ENCODE measurements at places on chromosomes 2 and 18. TPM values are rescaled to one million over a fixed set of nuclear protein-coding genes. Genes with fewer than 3 reads are reported as not detected.

The PDE11A gene
- 0.49 TPM for total RNA-seq

The SERPINB4 gene
- total RNA-seq: 0.05 TPM

The PLEK gene
- 0.25 TPM for total RNA-seq

GRCh38 chr2:74951211-74951754 is 7.2 kb upstream of the POLE4 start:
- no peak for DNase-seq

DNA sequence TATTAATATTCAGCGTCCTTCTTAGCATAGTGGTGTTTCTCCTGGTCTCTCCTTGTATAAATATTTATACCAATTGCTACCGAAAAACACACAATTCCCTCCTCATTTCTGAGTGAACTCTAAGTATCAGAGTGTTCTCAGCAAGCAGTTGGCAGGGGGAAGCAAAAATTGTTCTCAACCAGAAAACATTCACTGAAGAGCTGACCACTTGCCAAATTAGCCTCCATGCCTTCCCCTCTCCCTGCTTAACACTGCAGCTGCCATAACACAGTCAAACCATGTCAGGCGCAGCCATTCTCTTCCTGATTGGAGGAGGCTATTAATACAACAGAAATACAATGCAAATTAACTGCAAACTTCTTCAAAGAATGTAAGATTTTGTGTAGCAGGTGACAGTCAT is 105.0 kb downstream of the COL6A3 start:
- DNase-seq: no peak

DNA sequence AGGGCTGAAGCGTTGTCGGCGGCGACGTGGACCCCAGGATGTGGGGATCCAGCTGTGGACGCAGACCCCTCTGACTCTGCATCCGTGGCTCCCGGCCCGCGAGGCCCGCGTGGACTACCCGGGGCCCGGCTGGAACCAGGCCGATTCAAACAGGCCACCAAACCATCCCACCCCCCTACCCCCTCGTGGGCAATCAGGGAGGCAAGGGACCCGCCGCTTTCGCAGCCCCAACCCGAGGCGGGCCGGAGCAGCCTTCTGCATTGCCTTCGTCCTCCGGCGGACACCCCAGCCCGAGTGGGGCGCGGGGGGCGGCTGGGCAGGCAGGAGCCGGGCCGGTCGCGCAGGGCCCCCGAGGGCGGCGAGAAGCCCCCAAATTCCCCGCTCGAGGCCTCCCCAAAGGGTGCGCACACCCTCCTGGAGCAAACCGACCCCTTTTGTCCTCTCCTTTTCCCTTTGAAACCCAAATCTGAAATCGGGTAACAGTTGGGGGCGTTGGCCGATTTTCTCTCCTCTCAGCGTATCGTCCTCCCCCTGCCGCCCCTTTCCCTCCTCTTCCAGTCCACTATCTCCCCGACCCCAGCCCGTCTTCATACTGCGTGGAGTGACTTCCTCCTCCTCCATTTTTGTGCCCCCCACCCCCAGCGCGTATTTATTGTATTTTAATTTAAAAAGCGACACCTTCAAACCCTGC is 7.4 kb downstream of the SP9 start:
- DNase-seq: peak; percentile 10

DNA sequence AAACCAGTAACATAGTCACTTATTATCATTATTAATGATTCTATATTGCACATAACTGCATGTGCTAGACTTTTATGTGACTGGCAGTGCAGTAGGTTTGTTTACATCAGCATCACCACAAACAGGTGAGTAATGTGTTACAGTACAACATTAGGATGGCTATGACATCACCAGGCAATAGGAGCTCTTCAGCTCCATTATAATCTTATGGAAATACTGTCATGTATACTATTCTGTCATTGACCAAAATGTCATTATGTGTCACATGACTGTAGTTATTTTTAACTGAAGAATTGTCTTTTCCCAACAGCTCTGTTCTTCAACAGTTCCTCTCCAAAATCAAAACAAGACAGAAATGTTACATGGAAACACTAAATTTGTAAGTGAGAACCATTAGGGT is 96.3 kb downstream of the C18orf54 start:
- peak; percentile 3 for DNase-seq

DNA sequence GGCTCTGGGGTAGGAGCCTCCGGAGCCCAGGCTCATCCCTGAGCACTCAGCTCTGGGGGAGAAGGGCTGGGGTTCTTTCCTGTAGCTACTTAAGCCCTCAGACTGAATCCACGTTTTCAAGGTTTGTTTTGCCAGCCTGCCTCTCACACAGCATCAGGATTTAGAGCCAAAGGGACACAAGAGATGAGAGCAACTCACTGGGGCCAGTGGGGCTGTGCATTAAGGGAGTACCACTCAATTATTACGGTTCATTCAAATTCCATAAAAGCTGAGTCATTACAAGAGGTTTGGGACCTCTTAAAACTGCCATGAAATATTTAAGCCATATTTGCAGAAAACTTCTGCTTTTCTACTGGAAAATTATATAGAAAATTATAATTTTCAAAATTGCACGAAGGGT is 17.1 kb upstream of the SNED1 start:
- no peak for DNase-seq

GRCh38 chr2:190435031-190435670 is 27.0 kb downstream of the MFSD6 start:
- no peak for DNase-seq

DNA sequence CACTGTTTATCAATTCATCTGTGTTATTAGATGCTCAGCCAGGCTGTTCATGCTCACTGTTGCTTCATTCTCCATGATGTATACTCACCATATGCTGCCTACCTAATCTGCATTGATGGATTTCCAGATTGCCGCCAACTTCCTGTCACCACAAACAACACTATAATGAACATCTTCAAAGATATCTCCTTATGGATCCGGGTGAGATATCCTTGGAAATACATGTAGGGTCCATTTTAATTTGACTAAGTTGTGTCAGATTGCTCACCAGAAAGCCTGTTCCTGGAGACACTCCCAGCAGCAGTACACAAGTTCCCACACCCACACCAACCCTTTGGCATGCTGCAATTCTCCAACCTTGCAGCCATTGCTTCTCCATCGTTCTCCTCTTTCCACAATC is 547.5 kb upstream of the TNP1 start:
- DNase-seq: no peak

- no peak for DNase-seq
Measured at GRCh38 chr2:53087874-53088461, 679.6 kb upstream of the CHAC2 start.

DNA sequence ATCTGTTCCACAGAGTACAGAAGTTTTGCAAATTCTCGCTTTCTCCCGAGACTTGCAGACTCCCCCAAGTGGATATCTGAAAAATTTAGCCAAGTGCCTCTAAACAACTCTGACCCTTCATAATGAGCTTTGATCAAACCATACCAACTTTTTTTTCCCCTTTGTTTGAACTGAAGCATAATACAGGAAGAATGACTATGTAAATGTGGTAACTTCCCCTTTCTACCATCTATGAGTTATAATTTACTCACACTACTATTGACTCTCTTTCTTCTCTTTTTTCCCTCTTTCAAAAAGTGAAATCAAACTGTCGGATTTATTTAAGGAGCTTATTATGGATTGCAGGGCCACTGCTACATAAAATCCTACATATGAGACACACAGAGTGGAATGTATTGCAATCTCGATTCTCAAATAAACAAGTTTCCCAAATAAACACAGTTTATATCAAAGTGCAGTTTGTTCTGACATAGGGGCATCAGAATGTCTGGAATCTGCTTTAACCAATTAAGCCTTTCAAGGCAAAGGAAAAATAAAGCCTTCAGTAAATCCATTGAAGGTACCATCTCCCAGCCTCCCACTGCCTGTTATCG is 1.4 kb upstream of the ZNF804A start:
- DNase-seq: peak; percentile 58

- no peak for DNase-seq
Measured at GRCh38 chr18:32847691-32848090, 74.9 kb upstream of the KLHL14 start.

- no peak for DNase-seq
Measured at GRCh38 chr2:198973785-198974184, 484.0 kb downstream of the SATB2 start.

- DNase-seq: peak; percentile 63
Measured at GRCh38 chr2:228681426-228681825, 499.9 kb upstream of the SPHKAP start.

DNA sequence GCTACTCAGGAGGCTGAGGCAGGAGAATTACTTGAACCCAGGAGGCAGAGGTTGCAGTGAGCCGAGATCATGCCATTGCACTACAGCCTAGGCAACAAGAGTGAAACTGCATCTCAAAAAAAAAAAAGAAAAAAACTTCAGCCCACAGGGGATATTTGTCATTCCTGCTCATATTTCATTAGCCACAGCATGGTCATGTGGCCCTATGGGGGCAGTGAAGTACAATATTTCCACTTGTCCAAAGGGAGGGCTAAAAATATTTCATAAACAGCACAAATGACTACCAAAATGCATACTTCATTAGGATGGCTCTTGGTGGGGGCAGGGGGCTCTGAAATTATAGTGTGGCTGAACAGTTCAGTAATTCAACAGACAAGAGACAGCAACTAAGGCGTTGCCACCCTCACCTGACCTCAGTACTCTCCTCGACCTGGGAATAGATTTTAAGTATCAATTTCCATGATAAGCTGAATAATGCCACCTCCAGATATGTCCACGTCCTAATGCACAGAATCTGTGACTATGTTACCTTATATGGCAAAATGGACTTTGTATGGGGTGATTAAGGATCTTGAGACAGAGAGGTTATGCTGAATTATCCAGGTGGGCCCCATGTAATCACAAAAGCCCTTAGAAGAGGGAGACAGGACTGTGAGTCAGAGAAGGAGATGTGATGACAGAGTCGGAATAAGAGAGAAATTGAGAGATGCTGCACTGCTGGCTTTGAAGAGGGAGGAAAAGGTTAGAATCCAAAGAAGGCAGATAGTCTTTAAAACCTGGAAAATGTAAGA is 158.2 kb upstream of the CRIM1 start:
- DNase-seq: peak; percentile 40

DNA sequence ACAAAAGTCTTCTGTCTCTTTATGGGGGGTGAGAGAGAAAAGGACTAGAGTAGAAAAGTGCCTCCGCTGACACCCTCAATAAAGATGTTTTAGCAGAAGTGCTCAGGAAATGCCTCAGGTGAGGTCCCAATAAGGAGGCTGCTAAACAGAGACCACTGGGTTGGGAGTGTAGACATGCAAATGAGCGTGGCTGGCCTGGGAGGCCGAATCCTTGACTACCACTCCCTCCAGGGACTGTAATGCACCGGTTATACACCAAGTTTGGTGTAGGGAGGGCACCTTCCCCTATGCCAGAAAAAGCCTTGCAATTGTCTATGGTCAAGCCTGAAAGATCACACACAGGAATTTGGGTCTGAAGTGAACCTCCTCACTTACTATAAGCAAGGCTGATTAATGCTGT is 1.8 kb downstream of the TMX3 start:
- DNase-seq: no peak

- no peak for DNase-seq
Measured at GRCh38 chr2:16630463-16630862, 35.2 kb downstream of the CYRIA start.

Measured in M059J (cell line).